ENCODE measurements at places on chromosomes 12 and 14.

GRCh38 chr12:108438667-108439066 lies 76.4 kb upstream of the FICD start:
- DNase-seq: no peak

DNA sequence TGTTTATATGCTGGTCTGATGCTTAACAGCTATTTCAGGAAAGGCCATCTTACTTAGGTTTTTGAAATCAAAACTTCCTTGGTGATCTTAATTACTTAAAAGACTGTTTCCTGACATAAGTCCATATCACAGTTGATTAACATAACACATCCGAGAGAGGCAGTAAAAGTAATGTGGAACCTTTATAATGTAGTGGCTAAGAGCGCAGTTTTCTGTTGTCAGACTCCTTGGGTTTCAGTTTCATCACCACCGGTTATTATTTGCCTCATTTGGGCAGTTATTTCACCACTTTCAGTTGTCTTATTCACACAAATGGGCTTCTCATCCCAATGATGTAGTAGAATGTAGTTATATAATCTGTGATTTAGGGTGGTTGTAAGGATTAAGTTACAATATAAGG lies 30.9 kb downstream of the TBC1D15 start:
- no peak for DNase-seq

DNA sequence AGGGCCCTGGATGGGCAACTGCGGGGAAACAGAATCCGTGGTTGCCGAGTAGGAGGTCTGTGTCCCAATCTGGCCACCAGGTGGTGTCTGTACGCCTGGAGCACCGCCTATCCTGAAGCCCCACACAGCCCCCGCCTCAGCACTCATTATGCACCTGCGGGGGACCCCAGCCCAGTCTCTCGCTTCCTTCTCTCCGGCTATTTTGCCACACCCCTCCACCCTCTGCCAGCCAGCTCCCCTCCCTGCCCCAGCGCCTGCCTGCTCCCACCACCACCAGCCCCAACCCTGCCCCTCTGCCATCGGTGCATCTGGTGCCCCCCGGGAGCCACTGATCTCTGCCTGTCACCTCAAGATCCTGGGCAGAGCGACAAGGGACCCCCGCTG lies 2.2 kb upstream of the NXPH4 start:
- DNase-seq: no peak

DNA sequence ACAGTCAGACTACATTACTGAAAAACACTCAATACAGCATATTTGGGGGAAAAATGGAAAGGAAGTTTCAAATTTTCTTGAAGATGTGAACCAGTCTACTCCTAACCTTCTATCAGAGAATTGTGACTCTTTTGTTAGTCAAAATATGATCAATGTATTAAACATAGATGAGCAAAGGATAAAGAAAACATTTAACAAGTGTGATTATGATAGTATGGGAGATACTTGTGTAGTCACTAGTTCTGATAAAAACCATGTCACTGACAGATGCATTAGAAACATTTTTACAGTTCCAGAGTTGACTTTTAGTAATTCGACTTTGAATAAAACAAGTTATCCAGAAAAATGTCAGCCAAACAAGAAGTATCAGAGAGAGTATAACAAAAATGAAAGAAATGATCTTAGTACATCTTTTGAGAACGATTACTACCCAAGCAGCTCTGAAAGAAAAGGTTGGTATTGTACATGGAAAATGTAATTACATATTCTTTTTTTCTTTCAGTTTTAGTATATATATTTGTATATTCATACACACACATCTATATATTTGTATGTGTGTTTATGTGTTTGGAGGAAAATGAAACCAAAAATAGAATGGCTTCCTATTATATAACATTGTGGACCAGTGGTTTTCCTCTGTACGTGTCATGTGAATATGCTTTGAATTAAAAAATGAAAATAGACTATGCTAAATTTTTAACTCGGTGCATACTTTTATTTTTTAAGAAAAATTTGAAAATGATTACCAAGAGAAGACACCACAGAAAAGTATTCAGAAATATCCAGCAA lies 63.3 kb upstream of the ABCD2 start:
- no peak for DNase-seq

DNA sequence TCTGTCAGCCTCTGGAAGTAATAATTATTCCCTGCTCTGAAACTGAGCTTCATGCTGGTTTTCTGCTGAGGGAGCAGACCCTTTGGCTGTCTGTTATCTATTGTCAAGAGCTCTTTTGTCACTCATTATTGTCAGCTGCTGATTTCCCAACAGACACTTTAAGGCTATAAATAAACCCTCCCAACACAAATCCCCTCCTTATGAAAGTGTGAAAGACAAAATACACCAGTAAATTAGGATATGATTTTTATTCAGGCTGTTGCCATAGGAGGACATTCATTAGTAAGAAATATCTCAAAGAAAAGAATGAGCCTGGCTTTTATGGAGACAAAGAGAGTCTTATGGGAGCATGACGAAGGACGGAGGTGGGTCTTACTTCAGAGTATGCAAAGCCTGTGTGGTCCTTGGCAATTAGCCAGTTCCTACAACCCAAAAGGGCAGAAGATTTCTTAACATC lies 180.8 kb downstream of the CRADD start:
- DNase-seq: no peak

GRCh38 chr12:3225796-3226180 lies 148.6 kb downstream of the TSPAN9 start:
- DNase-seq: no peak

- no peak for DNase-seq
Observed at GRCh38 chr12:84976133-84976532, 59.9 kb downstream of the TSPAN19 start.

- no peak for DNase-seq
Observed at GRCh38 chr12:46110223-46110611, 119.8 kb upstream of the SCAF11 start.

DNA sequence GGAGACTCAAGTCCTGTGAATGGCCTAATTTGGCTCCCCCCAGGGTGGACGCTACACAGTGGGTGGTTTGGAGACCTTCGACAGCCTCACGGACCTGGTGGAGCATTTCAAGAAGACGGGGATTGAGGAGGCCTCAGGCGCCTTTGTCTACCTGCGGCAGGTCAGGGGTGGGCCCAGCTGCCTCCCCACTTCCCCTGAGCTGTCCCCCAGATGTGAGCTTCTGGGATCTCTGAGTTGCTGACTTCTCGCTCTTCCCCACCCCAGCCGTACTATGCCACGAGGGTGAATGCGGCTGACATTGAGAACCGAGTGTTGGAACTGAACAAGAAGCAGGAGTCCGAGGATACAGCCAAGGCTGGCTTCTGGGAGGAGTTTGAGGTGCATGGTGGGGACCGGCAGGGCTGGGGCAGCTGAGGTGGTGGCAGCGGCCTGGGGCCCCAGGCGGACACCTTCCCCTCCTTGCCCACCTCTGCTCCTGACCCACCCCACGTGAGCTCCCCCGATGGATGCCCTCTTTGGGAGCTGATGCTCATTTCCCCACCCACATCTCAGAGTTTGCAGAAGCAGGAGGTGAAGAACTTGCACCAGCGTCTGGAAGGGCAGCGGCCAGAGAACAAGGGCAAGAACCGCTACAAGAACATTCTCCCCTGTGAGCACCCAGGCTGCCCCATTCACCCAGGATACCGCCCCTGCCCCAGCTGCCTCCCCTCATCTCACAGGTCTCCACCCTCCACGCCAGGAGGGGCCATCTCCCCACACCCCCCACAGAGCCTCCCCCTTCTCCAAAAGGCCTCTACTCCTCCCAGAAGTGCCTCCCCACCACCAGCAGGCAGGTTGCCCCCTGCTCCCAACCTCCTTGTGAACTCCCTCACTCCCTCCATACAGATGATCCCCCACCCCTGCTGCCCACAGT lies 4.2 kb downstream of the PTPN6 start:
- DNase-seq: no peak

GRCh38 chr14:104317975-104318557 lies 179.7 kb downstream of the KIF26A start:
- no peak for DNase-seq

Measured in fibroblast of skin of left quadriceps (primary cell).